ENCODE measurements at places on chromosomes 4 and X. TPM values are rescaled to one million over a fixed set of nuclear protein-coding genes. Genes with fewer than 3 reads are reported as not detected.

DCAF12L1 gene
- polyA plus RNA-seq: 1.7 TPM

CT55 gene
- polyA plus RNA-seq: not detected

CT45A2 gene
- not detected for polyA plus RNA-seq

HERC5 gene
- 14.0 TPM for polyA plus RNA-seq

GRCh38 chr4:128364565-128364964 is 77.0 kb upstream of the PGRMC2 start:
- DNase-seq: no peak

GRCh38 chr4:41820473-41820872 is 71.9 kb upstream of the PHOX2B start:
- no peak for DNase-seq

- no peak for DNase-seq
These were observed 109.4 kb downstream of the SMIM20 start for GRCh38 chr4:26023203-26023972.

GRCh38 chr4:11155208-11155867 is 273.4 kb downstream of the HS3ST1 start:
- no peak for DNase-seq

- no peak for DNase-seq
These were observed 29.5 kb downstream of the TAPT1 start for GRCh38 chr4:16196482-16197393.

DNA sequence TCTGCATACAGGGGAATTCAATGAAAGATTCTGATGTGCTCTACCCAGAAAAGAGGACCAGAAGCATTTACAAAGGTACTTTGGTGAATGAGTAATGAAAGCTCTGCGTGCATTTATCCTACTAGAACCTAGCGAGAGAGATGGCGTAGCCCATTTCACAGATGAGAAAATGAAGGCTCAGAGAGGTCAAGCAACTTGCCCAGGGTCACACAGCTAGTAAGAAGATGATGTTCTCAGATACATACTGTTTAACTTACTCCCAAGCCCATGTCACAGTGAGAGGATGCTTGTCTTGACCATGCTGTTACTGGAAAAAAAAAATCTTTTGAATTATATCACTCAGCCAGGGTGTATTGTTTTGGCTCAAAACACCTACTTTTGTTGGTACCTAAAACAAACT is 317.3 kb downstream of the LDB2 start:
- DNase-seq: no peak

DNA sequence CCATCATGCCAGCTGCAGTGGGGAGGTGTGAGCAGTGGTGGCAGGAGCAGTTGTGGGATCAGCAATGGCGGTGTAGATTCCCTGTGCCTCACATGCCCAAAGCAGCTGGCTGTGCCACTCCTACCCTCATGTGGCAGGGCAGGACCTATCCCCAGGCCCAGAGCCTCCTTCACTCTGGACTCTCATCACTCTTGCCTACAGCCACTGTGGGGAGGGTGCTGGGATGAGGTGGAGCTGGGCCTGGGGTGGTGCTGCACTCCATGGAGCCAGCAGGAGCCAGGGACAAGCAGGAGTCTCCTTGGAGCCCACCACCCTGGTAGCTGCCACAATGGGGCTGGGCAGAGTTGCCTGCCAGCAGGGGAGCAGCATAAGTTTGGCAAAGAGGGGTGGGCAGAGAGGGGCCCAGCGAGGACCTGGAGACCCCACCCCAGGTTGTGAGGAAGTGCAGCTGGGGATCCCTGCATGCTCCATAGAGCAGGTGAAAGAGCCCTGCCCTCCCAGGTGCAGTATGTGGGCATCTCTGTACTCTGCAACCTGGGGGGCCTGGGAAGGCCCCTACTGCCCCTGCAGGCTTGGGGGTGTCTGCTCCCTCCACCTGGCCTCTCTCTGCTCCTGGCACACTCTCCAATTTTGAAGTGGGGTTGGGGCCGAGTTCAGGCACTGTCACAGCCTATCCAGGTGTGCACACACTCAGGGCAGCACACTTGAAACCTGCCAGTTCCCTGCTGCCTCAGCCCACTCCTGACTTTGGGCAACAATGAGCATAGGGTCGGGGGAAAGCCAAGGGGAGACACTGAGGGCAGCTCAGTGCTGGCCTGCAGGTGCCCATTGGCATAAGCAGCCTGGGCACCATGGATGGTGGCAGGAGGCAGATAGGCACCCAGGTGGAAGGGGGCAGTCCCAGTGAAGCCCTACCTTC is 74.0 kb upstream of the INTU start:
- no peak for DNase-seq

DNA sequence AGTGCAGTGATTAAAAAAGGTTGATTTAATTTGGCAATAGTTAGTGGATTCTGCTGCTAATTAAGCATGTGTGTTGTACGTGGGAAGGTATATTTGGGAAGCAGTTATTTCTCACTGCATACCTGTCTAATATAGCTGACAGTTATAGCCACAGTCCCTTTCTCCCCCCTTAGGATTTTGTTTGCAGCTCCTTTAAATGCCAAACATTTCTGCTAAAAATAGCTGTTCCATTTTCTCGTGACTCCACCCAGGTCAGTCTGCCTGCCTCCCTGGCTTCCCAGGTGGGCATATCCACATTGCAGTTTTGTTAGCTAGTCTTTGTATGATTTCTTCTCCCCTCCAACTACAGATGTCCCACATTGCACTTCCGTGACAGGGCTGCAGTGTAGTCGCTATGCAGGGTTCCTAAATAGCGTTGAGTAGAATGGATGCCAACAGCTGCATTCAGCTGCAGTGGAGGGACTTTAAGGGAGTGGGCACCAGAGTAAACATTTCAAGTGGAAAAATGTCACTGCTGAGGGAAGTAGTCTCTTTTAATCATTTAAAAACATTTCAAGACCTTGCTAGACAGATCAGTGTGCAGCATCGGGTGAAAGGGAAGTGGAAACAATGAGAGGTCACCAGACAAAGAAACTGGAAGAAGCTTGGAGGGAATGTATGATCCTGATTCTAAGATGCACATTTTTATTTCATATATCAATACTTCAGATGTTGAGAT is 326.3 kb downstream of the RAPGEF2 start:
- no peak for DNase-seq
